ENCODE measurements at places on chromosomes 5 and 9.

- no peak for DNase-seq
Observed at GRCh38 chr5:168274406-168274805, 17.0 kb upstream of the WWC1 start.

- peak; percentile 78 for DNase-seq
Observed at GRCh38 chr5:132821791-132822190, 8.7 kb downstream of the SHROOM1 start.

- DNase-seq, result no peak
Observed at GRCh38 chr9:14838701-14839100, 71.5 kb downstream of the FREM1 start.

GRCh38 chr5:2375757-2376250, 375.7 kb downstream of the IRX2 start:
- DNase-seq, result no peak

DNA sequence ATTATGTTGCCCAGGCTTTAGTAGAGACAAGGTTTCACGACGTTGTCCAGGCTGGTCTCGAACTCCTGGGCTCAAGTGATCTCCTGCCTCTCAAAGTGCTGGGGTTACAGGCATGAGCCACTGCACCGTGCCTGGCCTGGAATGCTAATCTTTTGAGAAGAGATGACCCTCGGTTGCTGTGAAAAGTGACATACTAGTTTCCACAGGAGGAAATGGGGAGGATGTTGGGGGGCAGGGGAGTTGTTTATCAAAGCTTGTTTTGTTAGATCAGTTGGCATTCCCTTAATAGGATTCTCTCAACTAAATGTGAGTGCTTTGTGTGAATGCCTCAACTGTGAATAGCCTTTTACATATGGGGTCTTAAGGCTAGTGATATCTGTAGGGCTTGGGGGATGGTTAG, 16.4 kb upstream of the MATR3 start:
- peak; percentile 27 for DNase-seq
